ENCODE measurements at places on chromosomes 16 and 17.

DNA sequence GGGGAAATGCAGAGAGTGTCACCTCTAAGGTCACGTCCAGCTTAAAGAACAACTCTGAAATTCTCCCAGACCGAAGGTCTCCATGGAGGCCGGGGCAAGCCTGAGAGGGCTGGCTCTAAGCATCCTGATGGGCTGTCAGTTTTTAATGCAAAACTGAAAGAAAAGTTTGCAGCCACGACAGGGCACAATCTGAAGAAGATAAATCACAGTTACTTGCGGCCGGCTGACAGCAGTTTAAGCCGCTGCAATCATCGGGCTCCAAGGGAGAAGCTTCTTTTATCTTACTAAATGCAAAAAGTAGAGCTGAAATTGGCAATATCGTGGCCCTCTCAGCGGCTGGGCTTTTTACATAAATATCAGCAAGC lies 168.8 kb downstream of the CYLD start:
- no peak for DNase-seq

DNA sequence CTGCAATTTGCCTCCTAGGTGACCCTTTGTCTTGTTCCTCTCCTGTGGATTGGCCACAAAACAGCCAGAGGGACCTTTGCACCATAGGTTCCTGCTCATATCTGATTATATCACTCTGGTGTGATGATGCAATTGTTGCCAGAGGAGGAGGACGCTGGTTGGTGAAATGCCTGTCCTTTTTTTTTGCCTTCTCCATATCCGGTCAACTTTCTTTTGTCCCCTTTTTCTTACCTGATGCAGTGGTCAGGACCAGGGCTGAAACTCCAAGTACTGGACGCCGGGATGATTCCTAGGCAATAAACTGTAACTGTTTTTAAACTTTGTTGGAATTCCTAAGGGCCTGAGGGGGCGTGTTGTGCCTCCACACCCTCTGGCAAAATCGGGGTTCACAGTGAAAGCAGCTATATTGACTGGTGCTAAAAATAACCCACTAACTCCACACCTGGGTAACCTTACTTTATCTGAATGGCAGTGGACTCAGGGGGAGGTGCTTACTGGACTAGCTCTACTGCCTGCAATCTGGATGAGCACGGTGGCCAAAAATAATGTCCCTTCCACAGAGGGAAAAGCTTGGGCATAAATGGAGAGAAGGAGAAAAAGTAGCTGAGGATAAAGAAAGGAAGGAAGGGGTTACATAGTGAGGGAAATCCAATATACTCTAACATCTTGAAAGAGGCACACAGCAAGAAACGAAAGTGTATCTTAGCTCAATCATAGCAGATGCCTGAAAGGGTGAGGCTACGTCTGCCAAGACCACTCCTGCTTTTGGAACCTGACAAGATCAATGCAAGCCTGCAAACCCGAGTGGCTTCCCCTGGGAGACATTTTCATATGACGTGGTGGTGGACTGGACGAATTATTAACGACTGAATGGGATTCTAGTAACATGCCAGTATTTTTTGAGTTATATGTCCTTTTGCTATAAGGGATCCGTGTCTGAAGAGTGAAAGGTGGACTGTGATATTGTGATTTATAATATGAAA lies 28.4 kb upstream of the ZNF423 start:
- DNase-seq, result no peak

- peak; percentile 76 for DNase-seq
Measured at GRCh38 chr16:4947722-4948503, 10.2 kb upstream of the SEC14L5 start.

GRCh38 chr16:79191933-79192332 lies 408.6 kb downstream of the MAF start:
- DNase-seq, result no peak

GRCh38 chr17:13008461-13008860 lies 9.4 kb downstream of the ELAC2 start:
- DNase-seq, result no peak

DNA sequence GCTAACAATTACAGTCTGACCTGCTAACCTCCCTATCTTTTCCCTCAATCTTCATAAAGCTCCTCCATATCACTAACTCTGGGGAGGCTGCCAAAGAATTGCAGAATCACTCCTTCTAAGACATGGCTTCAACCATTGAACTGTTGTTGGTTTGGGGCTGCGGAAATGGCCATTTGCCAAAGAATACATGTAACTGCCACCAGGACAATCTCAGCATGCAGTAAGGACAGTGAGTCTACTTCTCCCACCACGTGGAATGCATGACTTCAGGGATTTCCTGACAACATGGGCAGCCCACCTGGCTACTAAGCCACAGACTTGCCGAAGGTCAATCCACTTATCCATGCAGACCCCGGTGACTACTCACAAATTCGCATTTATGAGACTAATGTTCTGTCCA lies 104.3 kb upstream of the NUDT7 start:
- no peak for DNase-seq

GRCh38 chr16:48860341-48860740 lies 250.4 kb upstream of the N4BP1 start:
- no peak for DNase-seq

- DNase-seq, result no peak
Measured at GRCh38 chr16:17939122-17939536, 397.4 kb downstream of the NPIPA8 start.

DNA sequence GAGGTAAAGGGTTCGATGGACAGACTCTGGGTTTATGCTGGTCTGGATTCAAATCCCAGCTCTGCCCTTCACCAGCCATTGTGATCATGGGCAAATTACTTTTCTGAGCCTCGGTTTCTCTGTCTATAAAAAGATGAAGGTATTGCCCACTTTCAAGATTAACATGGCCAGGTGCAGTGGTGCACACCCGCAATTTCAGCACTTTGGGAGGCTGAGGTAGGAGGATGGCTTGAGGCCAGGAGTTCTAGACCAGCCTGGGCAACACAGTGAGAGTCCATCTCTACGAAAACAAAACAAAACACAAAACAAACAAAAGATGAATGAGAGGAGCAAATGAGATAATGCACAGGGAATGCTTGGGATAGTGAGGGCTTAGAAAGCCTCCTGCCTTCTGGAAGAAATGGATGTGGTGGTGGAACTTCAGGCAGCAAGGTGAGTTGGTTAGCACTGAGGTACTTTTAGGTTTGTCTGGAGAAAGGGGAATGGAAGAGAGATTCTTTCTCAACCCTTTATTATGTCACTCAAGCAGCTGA lies 8.5 kb downstream of the ADGRG3 start:
- DNase-seq, result no peak

- peak; percentile 61 for DNase-seq
Measured at GRCh38 chr17:21029036-21029435, 13.8 kb downstream of the USP22 start.

- no peak for DNase-seq
Measured at GRCh38 chr16:55433030-55433429, 46.0 kb upstream of the MMP2 start.

DNA sequence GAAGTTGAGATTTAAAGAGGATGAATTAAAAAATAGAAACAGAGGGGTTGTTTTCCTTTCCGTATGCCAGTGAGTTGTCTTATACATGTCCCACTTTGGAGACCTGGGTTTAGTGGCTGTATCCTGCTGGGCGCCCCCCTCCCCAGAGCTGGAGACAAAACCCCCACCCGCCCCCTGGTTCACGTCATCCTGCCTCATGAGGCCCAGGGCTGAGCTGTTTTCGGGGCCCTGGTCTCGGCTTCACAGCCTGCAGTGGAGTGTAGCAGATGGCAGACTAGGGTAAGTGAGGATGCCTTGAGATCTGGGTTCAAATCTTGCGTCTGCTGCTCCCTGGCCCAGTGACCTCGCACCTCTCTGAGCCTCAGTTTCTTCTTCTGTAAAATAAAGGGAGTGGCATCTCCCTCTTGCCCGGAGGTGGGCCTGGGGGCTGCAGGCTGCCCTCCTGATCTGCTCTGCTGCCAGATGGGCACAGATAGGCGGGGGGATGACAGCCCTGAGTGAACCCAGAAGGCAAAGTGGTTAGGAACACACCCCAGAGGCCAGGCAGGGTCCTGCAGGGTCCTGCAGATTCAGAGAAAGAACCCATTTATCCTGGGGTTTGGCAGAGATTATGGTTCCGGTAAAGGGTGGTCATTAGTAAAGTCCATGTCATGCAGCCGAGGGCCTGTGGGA lies 45.1 kb downstream of the SOCS3 start:
- DNase-seq, result no peak

DNA sequence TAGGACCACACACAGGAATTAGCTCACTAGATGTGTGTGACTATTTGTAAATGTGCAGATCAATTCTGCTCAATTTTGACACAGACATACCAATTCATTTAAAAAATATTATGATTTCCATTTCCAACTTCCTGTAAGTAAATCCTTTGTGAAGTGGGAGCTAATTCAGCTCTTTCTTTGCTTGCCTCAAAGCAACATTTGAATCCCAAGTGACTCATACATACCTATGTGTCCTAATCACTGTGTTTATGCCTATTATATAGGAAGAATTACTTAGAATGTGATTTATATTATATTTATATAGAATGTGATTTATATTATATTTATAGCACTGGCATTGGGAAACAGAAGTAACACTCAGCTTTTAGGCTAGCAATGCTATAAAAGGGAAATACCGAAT lies 195.9 kb upstream of the C17orf78 start:
- DNase-seq, result no peak

DNA sequence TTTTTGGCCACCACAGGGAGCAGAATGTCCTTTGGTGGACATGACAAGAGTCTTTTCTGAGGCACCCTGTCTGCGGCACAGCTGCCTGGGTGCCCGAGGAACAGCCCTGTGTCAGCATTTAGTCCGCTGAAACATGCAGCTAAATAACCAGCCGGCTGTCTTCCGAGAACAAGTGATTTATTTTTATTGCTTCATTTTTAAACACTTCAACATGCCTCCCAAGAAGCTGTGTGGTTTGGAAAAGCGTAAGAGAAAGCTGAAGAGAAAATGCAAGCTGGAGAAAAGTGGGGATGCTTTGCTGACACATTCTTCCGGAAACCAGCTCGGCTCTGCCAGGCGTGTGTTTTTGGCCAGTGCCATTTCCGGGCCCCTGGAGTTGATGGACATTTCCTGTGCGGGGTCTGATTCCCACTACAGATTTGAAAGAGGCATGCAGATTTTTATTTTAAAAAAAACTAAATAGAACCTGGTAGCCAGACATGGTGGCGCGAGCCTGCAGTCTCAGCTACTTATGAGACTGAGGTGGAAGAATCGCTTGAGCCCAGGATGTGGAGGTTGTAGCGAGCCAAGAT lies 94.7 kb downstream of the SEC14L1 start:
- peak; percentile 29 for DNase-seq

DNA sequence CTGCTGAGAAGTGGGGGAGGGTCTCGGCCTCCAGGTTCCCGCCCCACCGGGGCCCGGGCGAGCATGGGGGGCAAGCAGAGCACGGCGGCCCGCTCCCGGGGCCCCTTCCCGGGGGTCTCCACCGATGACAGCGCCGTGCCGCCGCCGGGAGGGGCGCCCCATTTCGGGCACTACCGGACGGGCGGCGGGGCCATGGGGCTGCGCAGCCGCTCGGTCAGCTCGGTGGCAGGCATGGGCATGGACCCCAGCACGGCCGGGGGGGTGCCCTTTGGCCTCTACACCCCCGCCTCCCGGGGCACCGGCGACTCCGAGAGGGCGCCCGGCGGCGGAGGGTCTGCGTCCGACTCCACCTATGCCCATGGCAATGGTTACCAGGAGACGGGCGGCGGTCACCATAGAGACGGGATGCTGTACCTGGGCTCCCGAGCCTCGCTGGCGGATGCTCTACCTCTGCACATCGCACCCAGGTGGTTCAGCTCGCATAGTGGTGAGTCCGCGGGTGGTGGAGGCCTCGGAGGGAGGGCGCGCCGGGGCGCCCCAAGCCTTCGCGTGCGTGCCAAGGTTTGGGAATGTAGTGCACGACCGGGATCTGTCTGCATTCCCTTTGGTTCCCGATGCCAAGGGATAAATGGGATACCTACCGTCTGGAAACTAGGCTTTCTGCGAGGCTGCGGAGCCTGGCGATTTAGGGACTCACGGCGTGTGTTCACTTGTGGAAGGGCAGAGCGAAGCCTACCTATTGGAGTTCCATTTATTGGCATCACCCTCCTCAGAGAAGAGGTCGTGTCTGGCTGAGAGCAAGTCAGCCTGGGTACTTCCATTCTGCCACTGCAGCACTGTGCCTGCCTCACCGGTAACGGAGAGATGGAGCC lies 1.0 kb downstream of the ZNRF1 start:
- DNase-seq, result no peak

GRCh38 chr16:11423315-11424117 lies 78.3 kb downstream of the RMI2 start:
- peak; percentile 31 for DNase-seq

DNA sequence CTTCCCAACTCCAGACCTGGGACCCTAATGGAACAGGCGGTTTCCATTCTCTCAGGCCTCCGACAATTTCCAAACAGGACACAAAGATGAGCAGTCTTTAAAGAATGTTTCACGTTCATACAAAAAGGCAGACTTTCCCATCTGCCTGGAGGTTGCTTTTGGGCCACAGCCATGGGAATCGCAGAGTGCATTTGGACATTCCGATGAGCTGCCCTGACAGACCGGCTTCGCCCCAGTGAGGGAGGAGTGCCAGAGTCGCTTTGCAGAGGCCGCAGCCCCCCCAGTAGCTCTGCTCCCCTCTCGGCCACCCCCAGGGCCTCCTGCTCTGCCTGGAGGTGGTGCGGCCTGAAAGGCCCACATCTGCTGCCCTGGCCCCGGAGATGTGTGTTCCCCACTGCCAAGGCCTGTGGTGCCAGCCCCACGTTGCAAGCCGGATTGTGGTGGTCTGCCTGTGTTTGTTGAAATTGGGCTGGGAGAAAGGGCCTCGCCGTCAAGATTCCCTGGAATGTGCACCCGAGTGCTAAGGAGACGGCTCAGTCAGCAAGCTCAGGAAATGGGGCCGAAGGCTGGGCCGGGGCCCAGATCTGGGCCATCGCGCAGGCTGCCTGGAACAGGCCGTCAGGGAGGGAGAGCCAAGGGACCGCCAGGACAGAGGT lies 89.8 kb downstream of the C16orf95 start:
- DNase-seq, result no peak

DNA sequence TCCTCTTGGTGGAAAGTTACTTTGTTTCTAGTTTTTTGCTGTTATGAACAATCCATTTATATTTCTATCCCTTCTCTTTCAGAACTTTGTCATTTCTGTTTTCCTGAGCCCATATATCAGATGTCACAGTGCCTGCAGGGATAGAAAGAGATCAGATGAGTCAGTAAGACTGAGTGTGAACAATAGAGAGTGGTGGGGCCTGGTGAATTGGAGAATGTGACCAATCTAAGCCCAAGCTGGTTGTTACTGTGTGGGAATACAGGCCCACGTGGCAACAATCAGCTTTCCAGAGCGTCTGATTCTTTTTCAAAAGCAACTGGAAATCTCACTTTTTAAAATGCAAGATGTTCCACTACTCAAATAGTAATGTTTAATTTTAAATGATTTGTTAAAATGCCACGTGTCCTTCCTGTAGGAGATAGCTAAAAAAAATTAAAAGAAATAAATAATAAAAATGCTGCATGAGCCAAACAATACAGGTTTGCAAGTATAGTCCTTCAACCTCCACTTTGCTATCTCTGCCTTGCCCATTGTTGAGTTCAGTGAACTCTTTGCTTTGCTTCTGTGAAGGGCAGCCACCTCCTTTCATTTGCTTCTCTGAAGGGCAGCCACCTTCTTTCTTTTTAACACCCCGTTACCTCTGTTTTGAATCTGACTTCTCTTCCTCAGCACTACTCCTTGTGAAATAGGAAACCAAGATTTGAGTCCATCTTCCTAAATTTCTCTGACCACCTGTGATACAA lies 9.6 kb downstream of the DCTN5 start:
- DNase-seq, result no peak

- no peak for DNase-seq
Measured at GRCh38 chr17:65121368-65121767, 15.8 kb upstream of the RGS9 start.

All from inflammatory macrophage (primary cell).